ENCODE measurements at places on chromosomes 12 and 14. TPM values are rescaled to one million over a fixed set of nuclear protein-coding genes. Genes with fewer than 3 reads are reported as not detected.

The TMTC1 gene
- total RNA-seq: 30.3 TPM

The ZNF26 gene
- 4.2 TPM for total RNA-seq

The TEX22 gene
- not detected for total RNA-seq

The LGR5 gene
- not detected for total RNA-seq

GRCh38 chr12:109493938-109494337 lies 16.5 kb downstream of the UBE3B start:
- H3K4me1 ChIP-seq: no peaks in the 10 kb centered on the region
- no peak overlapping the region for H3K4me3 ChIP-seq
- H3K27ac ChIP-seq: no peak overlapping the region
- no peak for DNase-seq

- no peak overlapping the region for H3K27ac ChIP-seq
- H3K27me3 ChIP-seq: no peaks in the 10 kb centered on the region
- no peak overlapping the region for H3K4me3 ChIP-seq
- H3K4me1 ChIP-seq: no peaks in the 10 kb centered on the region
Measured at GRCh38 chr12:71283883-71284282, 126.1 kb upstream of the TSPAN8 start.

DNA sequence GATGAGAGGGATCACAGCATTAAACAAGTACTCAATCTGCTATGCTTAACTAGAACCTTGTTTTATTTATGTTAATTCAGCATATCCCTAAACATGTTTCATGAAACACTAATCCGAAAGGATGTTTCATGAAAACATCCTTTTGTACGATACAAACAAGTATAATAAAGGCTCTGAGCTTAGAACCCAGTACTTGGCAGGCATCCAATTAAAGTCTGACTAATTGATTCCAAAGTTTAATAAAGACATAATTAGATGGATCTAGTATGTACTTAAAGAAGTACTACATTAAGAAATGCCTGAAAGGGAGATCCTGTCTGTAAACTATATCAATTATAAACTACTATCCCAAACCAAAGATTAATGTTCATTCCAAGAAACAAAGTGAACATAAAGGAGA lies 51.8 kb downstream of the SCAF11 start:
- H3K27ac ChIP-seq: no peak overlapping the region
- no peaks in the 10 kb centered on the region for H3K27me3 ChIP-seq
- H3K4me1 ChIP-seq: peaks cover 17% of the 10 kb centered on the region
- DNase-seq: no peak

- H3K36me3 ChIP-seq: no peaks in the 10 kb centered on the region
- no peaks in the 10 kb centered on the region for H3K4me1 ChIP-seq
- no peak overlapping the region for H3K27ac ChIP-seq
- no peak overlapping the region for H3K4me3 ChIP-seq
- no peak for DNase-seq
- H3K27me3 ChIP-seq: no peaks in the 10 kb centered on the region
Measured at GRCh38 chr12:64064240-64064639, 157.9 kb downstream of the KICS2 start.

GRCh38 chr12:54933376-54933775 lies 51.2 kb downstream of the TESPA1 start:
- H3K36me3 ChIP-seq: no peaks in the 10 kb centered on the region
- H3K27me3 ChIP-seq: no peaks in the 10 kb centered on the region
- DNase-seq: no peak
- no peak overlapping the region for H3K27ac ChIP-seq

GRCh38 chr12:8996682-8997405 lies 7.5 kb downstream of the KLRG1 start:
- H3K27ac ChIP-seq: no peak overlapping the region
- no peaks in the 10 kb centered on the region for H3K27me3 ChIP-seq
- H3K4me3 ChIP-seq: no peak overlapping the region
- H3K4me1 ChIP-seq: peaks cover 19% of the 10 kb centered on the region
- DNase-seq: no peak

DNA sequence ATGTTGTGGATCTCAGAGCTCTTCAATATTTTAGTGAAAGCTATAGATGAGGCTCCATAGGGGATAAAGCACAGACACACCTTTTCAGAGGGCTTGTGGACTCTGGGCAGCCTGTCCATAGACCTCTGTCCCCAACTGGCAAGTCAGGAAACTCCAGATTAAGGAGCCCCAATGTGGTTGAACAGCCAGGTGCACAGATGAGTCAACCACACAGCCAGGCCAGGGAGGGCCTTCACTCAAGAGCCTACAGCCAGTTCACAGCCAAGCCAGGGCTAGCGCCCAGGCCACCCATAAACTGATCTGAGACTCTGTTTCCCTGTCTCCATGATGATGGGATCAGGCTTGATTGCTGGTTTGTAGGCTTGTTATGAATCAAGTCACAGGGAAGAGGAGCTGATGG lies 1.0 kb upstream of the BDKRB2 start:
- H3K27me3 ChIP-seq: peaks cover 54% of the 10 kb centered on the region
- peaks cover 6% of the 10 kb centered on the region for H3K4me1 ChIP-seq
- DNase-seq: no peak
- H3K27ac ChIP-seq: no peak overlapping the region
- H3K4me3 ChIP-seq: no peak overlapping the region
- H3K36me3 ChIP-seq: no peaks in the 10 kb centered on the region

DNA sequence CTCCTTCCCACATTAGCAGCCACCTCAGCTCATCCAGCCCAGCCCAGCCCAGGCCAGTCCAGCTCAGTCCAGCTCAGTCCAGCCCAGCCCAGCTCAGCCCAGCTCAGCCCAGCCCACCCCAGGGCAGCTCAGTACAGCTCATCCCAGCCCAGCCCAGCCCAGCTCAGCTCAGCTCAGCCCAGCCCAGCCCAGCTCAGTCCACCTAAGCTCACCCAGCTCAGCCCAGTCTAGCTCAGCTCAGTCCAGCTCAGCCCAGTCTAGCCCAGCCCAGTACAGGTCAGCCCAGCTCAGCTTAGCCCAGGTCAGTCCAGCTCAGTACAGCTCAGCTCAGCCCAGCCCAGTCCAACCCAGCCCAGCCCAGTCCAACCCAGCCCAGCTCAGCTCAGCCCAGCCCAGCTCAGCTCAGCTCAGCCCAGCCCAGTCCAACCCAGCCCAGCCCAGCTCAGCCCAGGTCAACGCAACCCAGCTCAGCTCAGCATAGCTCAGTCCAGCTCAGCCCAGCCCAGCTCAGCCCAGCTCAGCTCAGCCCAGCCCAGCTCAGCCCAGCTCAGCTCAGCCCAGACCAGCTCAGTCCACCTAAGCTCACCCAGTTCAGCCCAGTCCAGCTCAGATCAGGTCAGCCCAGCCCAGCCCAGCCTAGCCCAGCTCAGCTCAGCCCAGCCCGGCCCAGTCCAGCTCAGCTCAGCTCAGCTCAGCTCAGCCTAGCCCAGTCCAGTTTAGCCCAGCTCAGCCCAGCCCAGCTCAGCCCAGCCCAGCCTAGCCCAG lies 63.0 kb downstream of the TMEM121 start:
- no peaks in the 10 kb centered on the region for H3K36me3 ChIP-seq
- no peak overlapping the region for H3K4me3 ChIP-seq
- H3K27me3 ChIP-seq: no peaks in the 10 kb centered on the region
- H3K4me1 ChIP-seq: no peaks in the 10 kb centered on the region
- no peak overlapping the region for H3K27ac ChIP-seq
